ENCODE measurements at places on chromosomes 7 and 10.
A peak's percentile ranks its signal among the peaks of the same experiment; 100 is the strongest.

- DNase-seq = no peak
These were observed 32.9 kb downstream of the TMEM168 start for GRCh38 chr7:112757337-112757736.

GRCh38 chr7:96196676-96197075 is 125.2 kb downstream of the SLC25A13 start:
- no peak for DNase-seq

DNA sequence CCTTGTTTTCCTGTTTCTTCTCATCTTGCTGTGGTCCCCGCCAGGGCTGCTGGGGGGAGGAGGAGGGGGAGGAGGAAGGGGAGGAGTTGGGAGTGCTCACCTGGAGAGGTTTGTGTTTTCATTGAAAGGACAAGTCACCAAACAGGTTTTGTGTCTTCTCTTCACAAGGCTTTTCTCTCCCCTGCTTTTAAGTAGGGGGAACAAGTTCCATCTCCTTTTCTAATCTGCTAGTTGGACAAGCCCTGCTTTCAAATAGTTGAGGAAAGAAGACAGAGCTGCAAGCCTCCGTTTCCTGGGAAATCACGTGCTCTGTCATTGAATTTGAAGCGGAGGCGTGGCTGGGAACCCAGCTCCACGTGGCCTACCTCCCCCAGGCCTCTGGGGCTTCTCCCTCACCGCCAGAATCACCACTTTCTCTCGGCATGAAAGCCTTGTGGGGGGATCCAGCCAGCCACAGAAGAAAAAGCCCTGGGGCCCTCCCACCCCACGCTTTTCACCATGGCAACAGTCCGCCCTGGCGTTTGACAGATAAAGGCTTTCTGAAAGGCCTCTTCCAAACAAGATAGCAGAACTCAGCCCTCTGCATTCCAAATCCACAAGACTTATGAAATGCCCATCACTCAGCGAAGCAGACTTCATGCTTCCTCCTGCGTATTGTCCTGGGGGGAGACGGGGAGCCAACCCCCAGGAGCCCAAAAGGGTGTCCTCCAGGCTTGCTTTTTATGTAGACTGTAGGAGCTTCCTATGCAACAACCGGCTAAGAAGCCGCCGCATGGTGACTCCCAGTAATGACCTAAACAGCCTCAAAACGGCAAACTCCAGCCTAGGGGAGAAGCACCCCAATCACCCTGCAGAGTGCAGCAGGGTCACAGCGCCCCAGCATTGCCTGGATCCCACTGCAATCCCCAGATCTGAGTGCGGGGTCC is 51.7 kb downstream of the PROSER2 start:
- no peak for DNase-seq

GRCh38 chr7:41333511-41333910 is 369.4 kb downstream of the INHBA start:
- no peak for DNase-seq

DNA sequence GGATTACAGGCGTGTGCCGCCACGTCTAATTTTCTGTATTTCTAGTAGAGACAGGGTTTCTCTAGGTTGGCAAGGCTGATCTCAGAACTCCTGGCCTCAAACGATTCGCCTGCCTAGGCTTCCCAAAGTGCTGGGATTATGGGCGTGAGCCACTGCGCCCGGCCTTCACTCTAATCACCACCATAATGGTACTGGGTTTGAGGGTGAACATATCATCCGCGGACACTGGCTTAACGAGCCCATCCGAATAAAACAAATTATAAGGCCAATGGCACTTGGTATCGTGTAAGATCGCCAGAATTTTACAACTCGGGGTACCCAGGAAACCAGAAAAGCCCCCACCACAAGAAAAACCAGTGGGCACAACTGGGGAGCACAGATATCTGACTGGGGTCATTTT is 580 bp downstream of the FAM200A start:
- no peak for DNase-seq

GRCh38 chr7:44042221-44042620 is 2.3 kb upstream of the DBNL start:
- DNase-seq = no peak

GRCh38 chr7:135251496-135252391 is 18.1 kb downstream of the STRA8 start:
- no peak for DNase-seq

DNA sequence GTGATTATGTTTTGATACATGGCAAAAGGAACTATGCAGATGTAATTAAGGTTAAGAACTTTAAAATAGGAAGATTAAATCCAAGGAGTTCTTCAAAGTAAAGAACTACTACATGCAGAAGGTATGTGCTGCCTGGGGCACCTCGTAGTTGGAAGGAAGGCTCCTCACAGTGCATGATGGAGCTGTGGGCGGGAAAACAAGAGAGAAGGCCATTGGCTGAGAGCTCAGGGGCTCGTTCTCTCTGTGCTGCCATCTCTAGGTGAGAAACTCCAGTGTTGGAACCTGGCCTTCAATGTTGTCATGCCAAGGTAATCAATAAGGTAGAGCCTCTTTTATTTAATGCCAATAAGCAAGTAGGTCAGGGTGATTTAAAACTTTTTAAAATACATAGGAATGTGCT is 391.4 kb upstream of the ETV1 start:
- no peak for DNase-seq

- DNase-seq = peak; percentile 12
These were observed 41.7 kb downstream of the PPP1R3C start for GRCh38 chr10:91590904-91591796.
